ENCODE measurements at places on chromosomes 16 and 17.
A peak's percentile ranks its signal among the peaks of the same experiment; 100 is the strongest.

- ATAC-seq = peak; percentile 1
Observed at GRCh38 chr17:81528651-81529436, 667 bp downstream of the FSCN2 start.

GRCh38 chr17:343211-343610 lies 9.4 kb downstream of the RPH3AL start:
- no peak for ATAC-seq

GRCh38 chr17:82160075-82160474 lies 52.6 kb downstream of the CCDC57 start:
- no peak for ATAC-seq

DNA sequence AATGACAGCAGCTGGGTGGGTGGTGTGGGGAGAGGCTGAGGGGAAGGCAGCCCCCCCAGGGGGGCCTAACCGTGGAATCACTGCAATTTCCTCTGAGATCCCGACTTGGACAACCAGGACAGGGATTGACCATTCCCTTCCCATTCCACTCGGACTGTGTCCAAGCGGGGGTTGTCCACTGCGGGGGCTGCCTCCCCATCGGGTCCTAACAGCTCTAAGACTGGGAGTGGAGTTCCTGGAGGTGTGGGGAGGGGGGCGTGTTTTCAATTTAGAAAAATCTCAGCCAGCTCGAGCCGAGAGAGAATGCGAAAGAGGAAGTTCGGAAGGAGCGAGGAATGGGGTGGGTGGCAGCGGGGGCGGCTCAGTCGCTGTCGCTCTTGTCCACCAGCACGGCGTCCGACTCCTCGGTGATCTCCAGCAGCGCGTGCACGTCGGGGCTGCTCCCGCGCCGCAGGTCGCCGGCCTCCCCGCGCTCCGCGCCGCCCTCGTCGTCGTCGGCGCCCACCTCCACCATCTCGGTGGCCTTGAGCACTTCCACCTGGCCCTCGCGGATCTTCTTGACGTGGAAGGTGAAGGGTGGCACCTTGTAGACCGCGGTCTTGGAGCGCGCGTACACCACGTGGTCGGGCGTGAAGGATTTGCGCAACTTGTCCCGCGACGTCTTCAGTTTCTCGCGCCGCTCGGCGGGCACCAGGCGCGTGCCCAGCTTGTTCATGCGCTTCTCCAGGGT lies 16.2 kb upstream of the STAT3 start:
- ATAC-seq = no peak

DNA sequence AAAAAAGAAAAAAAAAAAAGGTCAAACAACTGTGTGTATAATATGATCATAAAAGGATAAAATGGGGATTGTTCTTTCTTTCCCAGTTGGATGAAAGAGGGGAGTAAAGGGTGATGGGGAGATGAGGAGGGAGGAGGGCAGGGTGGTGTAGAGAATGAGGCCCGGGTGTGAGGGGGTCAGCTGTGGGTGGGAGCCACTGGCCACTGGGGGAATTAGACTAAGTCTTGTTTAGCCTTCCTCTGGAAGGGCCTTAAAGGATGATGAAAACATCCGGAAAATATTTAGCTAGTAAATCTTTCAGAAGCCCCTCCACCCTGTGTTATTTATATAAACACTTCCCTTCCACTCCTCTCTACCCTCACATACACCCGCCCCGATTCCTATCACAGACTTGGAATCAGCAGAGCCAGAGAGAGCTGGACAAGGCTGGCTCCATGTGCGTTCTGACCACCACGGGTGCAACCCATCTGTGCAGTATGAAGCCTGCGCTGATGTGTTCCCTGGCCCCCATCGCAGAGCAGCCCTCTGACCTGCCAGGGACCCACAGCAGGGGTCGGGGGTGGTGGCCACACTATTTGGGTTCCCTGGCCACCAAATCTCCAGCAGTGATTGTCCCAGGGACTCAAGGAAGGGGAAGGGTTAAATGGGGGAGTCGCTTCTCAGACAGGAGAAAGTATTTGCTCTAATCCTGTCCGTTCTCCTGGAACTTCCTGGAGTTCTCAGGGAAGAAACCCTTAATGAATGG lies 72.7 kb downstream of the GAS7 start:
- ATAC-seq = no peak

GRCh38 chr16:84548508-84548907 lies 44.0 kb upstream of the MEAK7 start:
- ATAC-seq = peak; percentile 28

Data from SK-N-SH treated with all-trans-retinoic acid at 6 μM for 48 hours (cell line).